ENCODE measurements at places on chromosomes 7 and 10.

- no peak for DNase-seq
These were observed 184.0 kb upstream of the INHBA start for GRCh38 chr7:41886901-41887311.

- DNase-seq = no peak
These were observed 30.7 kb upstream of the STOX1 start for GRCh38 chr10:68796605-68797004.

GRCh38 chr10:56258378-56258777, 102.7 kb downstream of the ZWINT start:
- DNase-seq = no peak

DNA sequence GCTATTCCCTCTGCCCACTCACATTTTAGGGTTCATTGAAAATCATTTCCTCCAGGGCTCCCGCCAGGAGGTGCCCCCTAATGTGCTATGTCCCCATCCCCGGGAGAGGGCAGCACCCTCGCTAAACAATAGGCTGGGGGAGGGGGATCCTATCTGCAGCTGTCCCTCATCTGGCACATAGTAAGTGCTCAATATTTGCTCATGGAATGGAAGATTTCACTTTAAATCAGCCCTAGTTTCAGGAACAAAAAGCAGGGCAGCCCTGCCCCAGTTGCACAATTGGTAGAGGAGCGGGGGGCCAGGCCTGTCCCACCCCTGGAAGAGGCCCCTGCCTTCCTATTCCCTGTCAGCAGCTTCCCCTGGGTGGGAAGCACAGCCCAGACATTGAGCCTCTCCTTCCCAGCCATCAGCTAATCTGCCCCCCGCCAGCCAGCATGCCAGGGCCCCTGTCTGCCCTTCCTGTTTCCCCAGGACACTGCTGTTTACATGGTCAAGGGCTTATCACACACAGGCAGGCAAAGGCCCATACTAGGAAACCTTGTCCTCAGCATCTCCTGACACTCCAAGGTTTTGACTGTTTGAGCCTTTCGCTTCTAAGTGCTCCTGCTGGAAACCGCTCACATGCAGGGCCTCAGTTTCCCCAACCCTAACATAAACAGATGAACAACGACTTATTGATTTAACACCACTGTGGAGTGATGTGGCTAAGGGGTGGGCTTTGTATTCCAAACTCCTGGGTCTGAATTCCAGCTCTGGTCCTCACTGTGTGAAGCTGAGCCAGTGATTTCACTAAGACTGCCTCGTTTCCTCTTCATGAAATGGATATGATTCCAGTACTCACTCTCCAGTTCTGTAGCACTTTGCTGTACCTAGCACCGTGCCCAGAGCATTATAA, 130.7 kb upstream of the ZMIZ1 start:
- peak; percentile 32 for DNase-seq

GRCh38 chr10:50990568-50991455, 83.5 kb upstream of the PRKG1 start:
- DNase-seq = no peak

DNA sequence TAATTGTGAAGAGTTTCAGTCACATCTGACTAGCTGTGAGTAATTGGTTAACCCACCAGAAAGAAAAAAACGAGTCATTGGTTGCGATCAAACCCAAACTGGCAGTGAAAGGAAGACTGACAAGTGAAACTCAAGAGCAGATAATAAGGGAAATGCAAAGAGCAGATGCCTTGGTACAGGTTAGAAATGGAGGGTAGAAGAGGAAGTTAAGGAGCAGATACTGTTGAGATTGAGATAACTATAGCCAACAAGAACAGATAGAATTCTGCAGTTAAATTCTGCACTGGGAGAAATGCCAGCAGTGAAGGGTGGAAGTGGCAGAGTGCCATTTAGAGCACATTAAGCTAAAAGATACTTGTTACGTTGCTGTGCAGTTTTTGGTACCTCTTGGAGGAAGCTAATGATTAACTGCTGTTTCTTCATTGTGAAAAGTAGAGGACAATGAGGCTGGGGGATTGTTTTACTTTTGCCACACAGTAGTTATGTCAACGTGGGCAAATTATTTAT, 65.8 kb downstream of the CDK13 start:
- peak; percentile 65 for DNase-seq

- DNase-seq = no peak
These were observed 354.9 kb downstream of the BMPER start for GRCh38 chr7:34260279-34260678.

GRCh38 chr7:115289971-115290370, 368.1 kb downstream of the MDFIC start:
- DNase-seq = no peak

DNA sequence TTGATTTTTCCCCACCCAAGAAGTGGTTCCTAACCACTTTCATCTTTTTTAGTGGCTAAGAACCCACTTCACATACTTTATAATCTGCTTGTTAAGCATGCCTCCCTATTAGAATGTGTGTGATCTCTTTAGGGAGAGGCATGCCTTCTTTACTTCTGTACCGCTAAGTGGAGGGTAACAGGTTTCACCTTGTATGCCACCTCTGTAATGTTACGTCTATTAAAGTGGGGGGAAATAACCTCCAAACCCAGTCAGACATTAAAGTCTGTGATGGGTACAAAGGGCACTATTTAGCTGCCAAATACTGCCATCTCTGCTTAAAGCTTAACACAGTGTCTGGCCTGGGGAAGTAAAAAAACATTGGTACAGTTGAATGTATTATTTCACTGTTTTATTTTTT, 51.9 kb downstream of the EPC1 start:
- no peak for DNase-seq

DNA sequence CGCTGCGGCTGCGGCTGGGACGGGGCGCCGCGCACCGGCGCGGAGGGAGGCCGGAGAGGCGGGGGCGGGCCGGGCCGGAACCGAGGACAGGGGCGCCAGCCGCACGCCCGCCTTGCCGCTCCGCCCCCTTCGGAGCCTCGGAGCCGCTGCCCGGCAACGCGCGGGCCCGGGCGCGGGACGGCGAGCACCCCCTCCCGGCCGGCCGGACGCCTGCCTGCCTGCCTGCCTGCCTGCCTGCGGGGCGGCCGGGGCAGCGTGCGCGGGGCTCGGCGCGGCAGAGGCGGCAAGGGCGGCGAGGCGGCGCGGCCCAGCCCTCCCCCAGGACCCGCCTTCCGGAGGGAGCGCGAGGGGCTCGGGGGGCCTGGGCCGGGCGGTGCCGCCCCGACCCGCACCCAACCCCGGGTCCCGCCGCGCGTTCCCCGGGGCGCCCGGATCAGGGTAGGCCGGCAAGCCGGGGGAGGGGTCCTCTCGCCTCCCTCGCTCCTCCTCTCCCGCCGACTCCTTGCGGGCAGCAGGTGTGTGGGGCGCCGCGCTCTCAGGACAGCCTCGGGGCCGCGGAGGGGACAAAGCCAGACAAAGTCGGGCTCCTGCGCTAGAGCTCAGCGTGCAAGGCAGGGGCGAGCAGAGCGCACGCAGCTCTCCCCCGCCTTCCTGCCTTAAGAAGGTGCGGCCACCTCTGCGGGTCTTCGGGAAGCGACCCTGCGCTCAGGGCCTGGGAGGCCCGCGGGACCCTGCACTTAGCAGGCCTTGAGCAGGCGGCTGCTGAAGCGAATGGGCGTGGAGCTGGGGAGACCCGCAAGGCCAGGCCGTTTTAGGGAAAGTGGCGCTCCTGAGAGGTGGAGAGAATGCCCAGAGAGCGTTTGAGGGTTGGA, at the start of gene KIAA1549:
KIAA1549 (minus strand) TSS at position 58 of the 872 bp plus-strand sequence. CDS start 120 bp downstream, outside the sequence.
- peak; percentile 83 for DNase-seq

Data from erythroblast (primary cell).